Activated CD4-positive, alpha-beta T cell treated with anti-CD3 and anti-CD28 coated beads, Interleukin-2, amount 50 U/mL, for 24 hours (primary cell): ENCODE measurements at places on chromosomes 11 and 22.
A peak's percentile ranks its signal among the peaks of the same experiment; 100 is the strongest.

- DNase-seq = no peak
Measured at GRCh38 chr22:32206774-32207758, 2.2 kb upstream of the RFPL2 start.

- no peak for DNase-seq
Measured at GRCh38 chr11:118164885-118165284, 11.6 kb downstream of the SCN2B start.

- peak; percentile 40 for DNase-seq
Measured at GRCh38 chr11:107591378-107592230, 657 bp downstream of the ELMOD1 start.

GRCh38 chr11:44990665-44991064, 40.0 kb upstream of the TP53I11 start:
- no peak for DNase-seq
